ENCODE measurements at places on chromosomes 6 and 20.

DNA sequence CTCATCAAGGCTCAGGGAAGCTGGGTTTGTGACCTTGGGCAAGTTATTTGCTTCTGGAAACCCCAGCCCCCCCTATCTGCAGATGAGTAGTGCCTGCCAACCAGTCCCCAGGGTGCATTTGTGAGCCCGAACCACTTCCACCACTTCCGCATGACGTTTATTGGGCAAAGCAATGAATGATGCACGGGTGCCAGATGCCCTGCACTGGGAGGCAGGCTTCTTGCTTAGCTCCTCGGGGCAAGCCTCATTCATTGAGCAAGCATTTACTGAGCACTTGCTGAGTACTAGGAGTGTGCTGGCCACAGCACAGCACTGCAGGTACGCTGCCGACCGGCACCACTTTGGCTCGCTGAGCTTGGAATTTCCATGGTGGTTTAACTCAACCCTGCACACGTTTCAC, 60.2 kb downstream of the GNAS-AS1 start:
- DNase-seq: no peak

GRCh38 chr6:152669895-152670294, 27.8 kb upstream of the MYCT1 start:
- no peak for DNase-seq

- DNase-seq: no peak
These were observed 2.9 kb downstream of the C6orf141 start for GRCh38 chr6:49553384-49553783.

DNA sequence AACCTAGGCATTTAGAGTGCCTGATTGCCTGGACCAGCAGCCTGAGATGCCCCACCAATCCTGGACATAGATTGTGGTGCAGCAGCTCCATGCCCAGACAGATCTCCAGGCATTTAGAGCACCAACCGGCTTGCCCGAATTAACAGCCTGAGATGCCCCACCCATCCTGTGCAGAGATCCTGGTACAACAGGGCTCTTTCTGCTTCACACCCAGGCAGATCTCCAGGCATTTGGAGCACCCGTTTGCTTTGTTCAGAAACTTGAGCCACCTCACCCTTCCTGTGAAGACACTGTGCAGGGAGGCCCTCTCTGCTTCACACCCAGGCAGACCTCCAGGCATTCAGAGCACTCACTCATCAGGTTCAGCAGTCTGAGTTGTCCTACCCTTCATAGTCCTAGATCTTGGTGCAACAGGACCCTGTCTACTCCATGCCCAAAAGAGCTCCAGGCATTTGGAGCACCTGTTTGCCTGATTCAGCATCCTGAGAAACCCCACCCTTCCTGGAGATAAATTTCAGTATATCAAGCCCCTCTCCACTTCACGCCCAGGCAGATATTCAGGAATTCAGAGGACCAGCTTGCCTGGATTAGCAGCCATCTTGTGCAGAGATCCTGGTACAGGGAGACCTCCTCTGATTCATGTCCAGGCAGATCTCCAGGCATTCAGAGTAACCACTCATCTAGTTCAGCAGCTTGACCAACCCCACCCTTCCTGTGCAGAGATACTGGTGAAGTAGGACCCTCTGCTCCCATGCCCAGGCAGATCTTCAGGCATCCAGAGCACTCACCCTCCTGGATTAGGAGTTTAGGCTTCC, 189.2 kb upstream of the FERMT1 start:
- no peak for DNase-seq

DNA sequence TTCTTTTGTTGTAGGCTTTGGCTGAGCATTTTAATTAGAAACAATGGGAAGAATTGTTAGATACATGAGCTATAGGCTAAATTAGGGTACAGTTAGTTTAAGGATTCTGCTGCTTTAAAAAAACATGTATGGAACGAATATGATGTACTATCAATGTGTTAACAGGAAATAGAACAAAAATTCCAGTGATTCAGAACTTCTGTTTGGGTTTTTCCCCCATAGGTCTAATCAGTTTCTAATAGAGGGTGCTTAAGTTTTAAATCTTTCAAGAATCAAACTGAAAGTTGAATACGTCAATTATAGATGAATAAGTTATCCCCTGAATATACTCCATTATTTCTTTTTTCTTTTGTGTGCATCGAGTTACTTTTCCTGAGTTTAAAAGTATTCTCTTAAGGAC, 1.9 kb downstream of the TAB2 start:
- no peak for DNase-seq

DNA sequence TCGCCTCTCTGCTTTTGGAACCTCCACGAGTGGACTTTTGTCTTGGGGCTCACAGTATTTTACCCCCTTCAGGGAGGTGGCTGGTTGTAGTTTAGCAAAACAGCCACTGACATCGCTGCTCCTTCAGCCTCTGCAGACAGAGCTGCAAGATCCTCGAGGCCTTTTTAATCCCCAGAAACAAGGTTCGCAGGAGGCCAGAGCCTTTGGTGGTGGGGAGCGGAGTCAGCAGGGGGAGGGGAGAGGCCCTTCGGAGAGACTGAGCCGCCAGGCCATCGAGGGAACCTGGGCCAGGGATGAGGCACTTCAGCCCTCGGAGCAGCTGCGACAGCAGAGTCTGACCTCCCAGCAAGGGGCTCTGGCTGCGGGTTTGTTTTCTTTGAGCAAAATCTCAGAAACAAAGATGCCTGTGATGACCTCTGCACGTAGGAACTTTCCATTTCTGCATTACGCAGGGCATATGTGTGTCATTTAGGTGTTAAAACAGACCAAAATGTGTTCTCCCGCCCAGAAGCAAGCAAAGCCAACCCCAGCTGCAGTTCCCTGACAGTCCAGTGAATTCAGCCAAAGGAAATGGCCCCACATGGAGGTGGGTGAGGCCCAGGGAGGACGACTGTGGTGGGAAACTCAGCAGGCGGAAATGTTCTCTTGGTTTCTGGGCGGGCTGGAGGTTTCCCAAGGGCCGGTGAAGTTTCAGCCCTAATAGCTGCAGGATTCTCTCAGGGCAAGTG, 171.2 kb upstream of the SULF2 start:
- no peak for DNase-seq

- DNase-seq: no peak
These were observed 27.2 kb downstream of the DIDO1 start for GRCh38 chr20:62898970-62899632.

- no peak for DNase-seq
These were observed 24.6 kb downstream of the SPATA2 start for GRCh38 chr20:49890471-49891361.

DNA sequence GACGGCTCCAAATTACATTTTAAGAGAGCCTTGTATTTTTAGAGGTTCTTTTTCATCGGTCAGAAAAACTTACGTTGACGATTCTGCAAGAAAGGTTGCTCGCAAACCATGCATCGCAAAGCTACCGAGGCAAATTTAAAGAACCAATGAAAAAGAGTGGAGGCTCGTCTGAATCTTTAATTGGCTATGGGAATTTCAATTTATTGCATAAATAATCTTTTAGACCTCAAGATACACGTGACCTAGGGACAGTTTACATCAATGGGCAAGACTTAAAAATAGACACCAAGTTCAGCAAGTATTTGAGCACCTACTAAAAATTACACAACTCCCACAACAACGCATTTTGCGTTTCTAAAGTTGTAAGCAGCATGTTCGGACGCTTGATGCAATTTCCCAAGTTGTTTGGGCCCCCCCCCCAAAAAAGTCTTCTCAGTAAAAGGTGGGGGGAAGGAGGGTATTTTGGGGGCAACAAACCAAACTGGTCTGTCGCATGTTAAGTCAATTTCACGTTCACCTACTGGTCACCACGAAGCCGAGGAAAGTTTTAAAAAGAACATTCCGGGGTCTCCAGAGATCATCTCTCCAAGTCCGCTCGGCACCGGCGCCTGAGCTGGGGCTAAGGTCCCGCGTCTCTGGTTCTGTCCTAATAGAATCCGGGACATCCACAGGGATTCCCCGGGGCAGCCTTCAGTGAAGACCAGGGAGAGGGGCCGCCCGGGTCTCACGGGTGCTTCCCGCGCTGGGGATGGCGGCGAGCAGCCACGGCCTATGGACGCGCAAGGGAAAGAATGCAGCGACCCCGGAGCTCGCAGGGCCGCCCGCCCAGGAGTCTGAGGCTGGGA, 851 bp downstream of the SNX5 start:
- DNase-seq: no peak

DNA sequence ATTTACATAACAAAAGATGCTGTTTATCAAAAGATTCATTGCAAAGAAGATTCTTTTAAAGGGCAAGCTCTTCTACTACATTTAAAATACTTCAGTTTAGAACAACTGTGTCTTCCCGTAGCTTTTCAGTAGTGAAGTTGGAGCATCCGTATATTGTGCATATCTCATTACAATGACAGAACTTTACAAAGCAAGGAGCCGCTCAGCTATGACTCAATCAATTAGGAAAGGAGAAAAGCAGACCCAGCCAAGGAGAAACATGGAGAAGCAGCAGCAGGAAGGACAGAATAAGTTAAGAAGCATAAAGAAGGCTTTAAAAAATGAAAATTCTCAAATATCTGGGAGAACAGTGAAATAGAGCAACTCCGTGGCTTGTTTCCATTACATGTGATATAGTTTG, 132.6 kb upstream of the SMLR1 start:
- DNase-seq: no peak

- DNase-seq: no peak
These were observed 54.8 kb upstream of the MBOAT1 start for GRCh38 chr6:20266851-20267608.

DNA sequence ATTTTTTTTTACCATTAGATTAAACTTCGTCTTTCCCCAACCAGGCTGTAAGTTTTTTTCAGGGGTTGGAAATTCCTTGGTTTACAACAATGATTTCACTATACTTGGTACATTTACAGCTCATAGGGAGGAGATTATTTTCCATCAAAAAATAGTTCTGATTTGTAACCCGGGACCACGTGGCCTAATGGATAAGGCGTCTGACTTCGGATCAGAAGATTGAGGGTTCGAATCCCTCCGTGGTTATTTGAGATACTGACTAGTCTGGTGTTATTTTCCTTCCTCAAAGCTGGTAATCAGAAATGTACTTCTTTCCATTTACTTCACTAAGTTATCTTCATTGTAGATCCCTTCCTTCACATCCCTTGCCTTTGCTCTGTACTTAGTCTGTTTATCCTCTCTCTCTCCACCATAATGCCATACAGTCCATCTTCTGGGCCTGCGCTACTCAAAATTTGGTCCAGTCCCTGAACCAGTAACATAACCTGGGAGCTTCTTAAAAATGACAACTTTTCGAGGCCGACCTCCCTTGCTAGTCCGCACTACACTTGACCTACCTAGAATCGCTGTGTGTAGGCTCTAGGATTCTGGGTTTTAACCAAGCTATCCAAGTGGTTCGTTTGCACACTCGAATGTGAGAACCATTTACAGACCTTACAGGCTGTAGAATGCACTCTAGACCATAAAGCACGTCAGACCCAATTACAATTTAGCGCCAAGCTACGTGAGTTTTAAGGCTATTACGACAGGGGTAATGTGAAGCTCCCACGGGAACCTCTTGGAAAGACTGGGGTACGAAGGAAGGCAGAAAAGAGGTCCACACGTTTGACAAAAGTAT, 42.1 kb upstream of the BTN3A2 start:
- no peak for DNase-seq

DNA sequence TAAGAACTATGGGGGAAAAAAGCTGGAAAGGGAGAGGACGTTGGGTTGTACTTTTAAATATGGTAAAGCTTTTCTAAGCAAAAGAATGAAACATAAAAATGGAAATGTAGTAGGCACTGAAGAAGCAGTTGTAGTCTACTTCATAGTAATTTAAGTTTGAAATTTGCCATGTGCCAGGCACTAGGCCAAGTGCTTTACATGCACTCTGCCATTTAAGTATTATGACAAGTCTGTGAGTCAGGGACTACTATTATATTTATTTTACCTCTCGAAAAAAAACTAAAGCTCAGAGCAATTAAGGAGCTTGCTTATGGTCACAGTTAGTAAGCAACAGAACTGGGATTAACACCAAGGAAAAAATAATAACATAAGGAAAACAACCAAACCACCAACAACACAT, 257.8 kb downstream of the GMDS start:
- DNase-seq: no peak

DNA sequence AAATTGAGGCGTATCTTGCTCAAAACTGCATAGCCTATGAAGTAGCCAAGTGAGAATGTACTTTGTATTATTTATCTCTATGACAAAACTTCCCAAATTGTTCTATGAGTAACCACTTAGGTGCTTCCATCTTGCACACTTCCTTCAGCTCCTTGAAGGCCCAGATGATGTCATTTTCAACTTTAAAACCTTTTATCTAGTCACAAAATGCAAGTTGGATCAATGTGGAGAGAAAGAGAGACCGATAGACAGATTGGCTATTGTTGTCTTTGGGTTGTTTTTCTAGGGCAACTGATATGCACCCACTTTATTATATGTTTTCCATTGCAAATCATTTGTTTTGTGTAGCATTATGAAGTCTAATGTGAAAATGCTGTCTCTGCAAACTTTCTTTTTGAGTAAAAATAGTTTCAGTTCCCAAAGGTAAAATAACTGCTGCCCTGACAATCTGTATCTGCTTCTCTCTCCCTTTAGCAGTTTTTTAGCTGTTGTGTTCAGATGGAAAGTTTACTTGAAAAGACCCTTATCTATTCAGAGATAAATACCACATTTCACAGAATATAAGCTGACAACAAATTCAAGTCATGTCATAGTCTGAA, 73.7 kb upstream of the CITED2 start:
- DNase-seq: no peak

GRCh38 chr20:25697132-25697446, 436 bp upstream of the ZNF337 start:
- no peak for DNase-seq

DNA sequence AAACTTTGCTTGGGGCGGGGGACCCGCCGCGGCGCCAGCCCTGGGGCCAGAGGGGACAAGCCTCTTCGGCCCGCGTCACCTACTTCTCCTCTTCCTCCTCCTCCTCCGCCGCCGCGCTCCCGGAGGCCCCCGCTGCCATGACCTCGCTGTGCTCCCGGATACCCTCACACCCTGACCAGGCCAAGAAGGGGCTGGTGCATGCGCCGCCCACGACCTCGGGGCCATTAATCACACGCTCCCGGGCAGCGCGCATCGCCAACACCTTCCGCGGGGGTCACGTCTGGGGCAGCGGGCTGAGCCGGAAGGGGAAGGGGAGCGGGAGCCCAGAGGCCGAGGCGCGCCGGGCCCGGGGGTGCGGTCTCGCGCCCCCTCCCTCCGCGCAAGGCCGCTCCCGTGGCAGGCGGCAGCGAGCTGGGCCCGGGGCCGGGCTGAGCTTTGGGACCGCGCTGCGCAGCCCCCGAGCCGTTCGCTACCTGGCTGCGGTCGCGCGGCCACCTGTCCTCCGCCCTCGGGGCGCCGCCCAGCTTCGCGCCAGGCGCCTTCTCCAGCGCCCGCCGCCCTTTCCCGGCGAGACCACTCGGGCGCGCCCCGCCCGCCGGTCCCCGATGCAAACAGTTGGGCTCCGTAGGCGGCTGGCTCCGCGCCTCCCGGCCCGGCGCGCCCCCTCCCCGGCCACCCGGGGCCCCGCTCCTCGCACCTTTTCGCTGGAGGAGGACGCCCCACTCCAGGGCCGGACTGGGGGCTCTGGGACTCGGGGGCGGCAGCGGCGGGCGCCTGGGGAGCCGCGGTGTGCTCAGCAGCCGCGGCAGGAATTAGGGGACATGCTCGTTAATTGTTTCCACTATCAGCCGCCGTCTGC, 575 bp upstream of the CNR1 start:
- DNase-seq: no peak

GRCh38 chr20:31538326-31538725, 24.1 kb downstream of the HM13 start:
- DNase-seq: no peak

- DNase-seq: peak; percentile 4
These were observed 36.0 kb downstream of the CCN2 start for GRCh38 chr6:131914967-131915751.

Measured in activated effector memory CD4-positive, alpha-beta T cell treated with Interleukin-2 at 50 U/mL for 16 hours (primary cell).